ENCODE measurements at places on chromosomes 1 and 21.

GRCh38 chr1:6981595-6981994, 196.3 kb downstream of the CAMTA1 start:
- no peak for DNase-seq

DNA sequence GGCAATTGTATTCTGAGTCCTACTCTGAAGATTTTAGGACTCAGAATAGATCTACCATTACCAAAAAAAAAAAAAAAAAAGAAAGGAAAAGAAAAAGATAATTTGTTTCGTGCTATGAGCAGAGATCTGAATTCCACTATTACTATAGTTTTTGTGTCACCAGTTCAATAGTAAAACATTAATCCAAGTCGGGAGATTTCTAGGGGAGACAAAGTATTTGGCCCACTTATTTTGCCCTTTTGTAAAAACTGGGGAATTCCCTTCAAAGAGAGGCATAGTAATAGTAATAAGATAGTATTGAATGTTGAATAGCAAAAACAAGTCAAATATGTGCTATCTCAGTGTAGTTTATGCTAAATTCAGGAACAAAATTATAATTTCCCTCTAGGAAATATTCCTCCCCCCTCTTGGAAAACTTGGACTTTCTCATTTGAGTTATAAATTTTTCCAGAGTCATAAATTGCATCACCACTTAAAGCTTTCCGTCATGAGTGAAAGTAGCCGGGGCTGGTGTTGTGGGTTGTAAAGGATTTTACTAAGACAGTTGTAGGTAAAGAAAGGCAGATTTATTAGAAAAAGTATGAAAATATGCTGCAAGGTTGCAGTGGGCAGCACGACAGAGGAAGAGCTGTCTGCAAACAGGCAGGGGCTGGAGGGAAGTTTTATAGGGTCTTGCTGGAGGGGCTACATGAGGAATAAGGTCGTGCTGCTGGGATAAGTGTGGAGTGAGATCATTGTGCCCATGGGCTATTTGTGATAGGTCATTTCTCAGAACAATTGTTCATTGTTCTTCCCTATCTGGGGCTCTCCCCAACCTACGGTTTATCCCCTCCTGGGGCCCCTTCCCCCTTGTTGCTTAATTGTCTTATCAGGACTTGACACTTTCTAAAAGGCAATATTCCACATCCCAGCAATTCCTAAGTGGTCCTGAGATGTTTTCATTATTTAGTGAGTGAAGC, 1009.9 kb downstream of the PLA2G4A start:
- DNase-seq, result no peak

DNA sequence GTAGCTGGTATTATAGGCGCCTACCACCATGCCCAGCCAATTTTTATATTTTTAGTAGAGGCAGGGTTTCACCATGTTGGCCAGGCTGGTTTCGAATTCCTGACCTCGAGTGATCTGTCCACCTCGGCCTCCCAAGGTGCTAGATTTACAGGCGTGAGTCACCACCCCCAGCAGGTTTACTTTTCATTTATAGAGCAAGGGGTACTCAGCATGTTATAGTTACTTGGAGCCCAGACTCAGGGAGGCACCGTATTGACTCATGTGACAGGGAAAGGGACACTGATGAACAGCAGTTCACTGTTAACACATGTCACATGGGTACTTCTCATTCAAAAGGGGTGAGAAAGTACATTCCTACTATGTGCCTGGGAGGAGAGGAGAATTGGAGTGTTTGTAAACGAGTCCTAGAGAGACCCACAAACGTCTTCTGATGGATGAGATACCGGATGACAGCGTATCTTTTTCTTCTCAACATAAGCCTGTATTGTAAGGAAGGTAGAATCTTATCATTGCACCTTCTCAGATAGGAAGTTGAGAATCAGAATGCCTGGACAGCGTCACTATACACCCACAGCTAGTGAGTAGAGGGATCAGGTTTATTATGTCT, 510.0 kb downstream of the USP25 start:
- no peak for DNase-seq

DNA sequence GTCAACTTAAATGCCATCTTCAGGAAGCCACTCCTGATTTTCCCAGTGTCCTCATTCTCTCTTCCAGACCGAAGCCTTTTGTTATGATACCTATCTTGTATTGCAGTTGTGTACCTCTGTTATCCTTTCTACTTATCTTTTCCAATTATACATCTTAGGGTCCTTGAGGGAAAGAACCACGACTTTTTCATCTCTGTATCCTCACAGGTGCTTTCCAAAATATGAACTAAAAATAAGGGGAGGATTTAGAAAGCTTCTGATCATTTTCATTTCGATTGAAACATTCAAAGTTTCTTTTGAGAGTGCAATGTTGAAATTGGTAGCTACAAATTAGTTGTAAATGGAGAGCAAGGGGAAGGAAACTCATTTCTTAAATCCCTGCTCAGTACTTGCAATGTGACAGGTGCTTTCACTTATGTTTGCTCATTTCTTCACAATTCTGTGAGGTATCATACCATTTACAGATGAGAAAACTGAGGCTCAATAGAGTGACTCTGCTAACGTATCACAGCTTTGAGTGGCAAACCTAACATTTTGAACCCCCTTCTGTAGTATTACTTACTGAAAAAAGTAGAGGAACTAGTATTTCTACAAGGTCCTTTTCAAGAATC, 24.2 kb downstream of the SLC19A2 start:
- DNase-seq, result no peak

GRCh38 chr1:22971161-22971560, 1.5 kb downstream of the LACTBL1 start:
- DNase-seq, result no peak

DNA sequence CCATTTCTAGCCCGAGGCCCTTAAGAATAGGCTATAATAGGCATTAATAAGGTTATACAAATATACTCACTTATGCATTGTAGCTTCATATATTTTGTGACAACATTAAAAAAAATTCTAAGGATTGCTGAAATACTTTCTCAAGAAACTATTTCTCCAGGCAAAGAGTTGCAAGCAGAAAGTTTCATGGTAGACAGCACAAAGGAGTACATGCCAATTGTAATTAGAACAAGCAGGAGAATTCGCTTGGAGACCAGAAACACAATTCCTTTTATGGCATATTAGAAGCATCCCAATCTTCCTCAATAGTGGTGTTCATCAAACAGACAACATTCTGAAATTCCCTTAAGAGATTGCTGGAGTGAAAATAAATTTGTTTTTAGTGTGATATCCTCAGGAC, 122.8 kb downstream of the CRB1 start:
- DNase-seq, result no peak

DNA sequence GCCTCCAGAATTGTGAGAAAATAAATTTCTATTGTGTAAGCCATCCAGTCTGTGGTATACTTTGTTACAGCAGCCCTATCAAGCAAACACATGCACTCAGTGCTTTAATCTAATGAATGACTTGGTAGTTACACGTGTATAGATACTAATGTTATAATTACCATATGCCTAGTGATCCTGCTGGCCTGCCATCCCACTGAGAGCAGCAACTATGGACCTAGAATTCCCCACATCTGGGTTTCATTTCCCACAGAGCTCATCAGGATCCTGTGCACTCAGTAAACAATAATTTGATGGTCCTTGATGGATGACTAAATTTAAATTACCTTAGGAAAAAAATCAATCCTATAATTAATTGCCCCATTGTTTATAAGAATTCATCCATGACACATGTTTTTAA, 86.5 kb upstream of the RGS1 start:
- no peak for DNase-seq

GRCh38 chr1:65979136-65980044, 186.7 kb downstream of the PDE4B start:
- DNase-seq, result no peak

DNA sequence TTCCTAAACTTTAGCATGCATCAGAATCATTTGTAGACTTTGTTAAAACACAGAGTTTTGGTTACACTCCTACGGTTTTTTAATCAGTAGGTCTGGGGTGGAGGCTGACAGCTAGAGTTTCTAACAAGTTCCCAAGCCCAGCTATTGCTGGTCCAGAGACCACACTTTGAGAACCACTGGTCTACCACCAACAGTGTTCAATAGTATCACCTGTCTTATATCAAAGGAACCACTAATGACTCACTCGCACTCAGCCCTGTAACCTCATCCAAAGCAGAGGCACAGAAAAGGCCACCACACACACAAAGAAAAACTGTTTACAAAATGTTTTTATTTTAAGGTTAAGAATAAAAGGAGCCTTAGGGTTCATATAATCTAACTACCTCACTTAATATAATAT, 68.7 kb downstream of the HIVEP3 start:
- no peak for DNase-seq

DNA sequence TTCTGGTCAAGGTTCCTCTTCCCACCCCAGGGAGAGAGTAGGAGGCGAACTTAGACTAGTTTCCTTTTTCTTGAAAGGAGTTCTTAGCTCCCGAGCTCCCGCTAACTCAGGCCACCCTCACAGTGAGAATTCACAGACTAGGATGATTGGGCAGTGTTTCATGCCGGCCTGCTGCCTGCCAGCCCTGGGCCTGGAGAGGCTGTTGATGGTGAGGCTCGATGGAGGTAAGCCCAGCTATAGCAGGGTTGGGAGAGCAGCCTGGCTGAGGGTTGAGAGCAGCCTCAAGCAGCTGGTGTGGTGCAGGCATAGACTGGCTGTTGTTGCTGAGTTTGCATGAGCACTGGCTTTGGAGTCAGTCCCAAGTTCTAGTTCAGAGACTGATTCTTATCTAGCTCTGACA, 274.4 kb downstream of the MATN1 start:
- DNase-seq, result no peak

GRCh38 chr1:30929135-30929889, 20.8 kb upstream of the SDC3 start:
- no peak for DNase-seq

- no peak for DNase-seq
These were observed 26.3 kb upstream of the BCAR3 start for GRCh38 chr1:93707956-93708355.
